ENCODE measurements at places on chromosomes 1 and 21.

- DNase-seq = no peak
Measured at GRCh38 chr1:18828224-18828623, 31.2 kb downstream of the TAS1R2 start.

- DNase-seq = no peak
Measured at GRCh38 chr1:37158113-37158749, 123.9 kb upstream of the GRIK3 start.

GRCh38 chr1:163022129-163022528 lies 47.0 kb upstream of the RGS4 start:
- DNase-seq = no peak

DNA sequence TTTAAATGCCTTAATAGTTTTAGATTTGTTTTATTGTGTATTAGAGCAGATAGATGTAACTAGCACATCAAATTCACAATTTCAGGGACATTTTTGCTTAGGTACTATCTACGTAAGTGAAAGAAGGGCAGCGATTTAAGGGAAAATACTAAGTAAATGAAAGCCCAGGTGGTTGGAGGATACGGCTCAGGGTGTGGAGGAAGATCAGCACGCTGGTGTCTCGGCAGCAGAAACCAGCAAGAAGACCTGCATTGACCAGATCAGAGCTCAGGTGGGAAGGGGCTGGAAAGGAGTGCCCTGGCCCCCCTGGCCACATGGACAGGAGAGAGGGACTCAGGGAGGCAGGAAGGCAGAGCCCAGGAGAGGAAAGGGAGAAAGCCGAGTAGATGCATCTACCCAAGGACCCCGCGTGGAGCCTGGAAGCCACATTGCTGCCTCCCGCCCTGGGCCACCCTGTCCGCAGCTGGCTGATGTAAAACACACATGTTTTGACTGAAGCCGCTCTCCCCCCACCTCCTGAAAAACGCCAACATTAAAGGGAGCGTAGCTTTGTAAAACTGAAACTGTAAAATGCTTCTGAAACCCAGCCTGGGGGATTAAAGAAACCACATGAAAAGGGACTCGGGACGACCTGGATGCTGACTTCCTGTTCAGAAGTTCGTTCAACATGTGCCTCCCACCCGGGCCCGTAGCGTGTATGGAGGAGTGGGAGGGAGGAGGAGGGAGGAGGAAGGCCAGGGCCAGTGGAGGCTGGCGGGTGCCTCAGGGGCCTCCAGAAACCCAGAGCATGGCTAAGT lies 72.6 kb upstream of the TARDBP start:
- DNase-seq = peak; percentile 83

GRCh38 chr1:153380711-153381110 lies 5.3 kb upstream of the S100A12 start:
- no peak for DNase-seq

- no peak for DNase-seq
Measured at GRCh38 chr1:102732927-102733326, 375.4 kb downstream of the COL11A1 start.

DNA sequence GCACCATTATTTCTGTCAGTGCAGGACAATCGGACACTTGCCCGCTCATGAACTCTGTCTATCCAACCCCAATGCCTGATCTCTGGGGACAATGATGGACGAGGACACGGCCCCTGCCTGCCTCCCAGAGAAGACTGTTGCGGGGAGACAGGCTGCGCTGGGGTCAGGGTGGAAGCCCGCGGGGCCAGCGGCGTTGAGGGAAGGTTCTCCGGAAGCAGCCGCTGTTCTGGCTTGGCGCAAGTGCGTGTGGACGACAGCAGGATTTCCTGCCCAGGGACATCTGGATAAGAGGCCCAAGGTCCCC lies 18.8 kb downstream of the RHBG start:
- no peak for DNase-seq

GRCh38 chr1:203993256-203993655 lies 79.7 kb upstream of the SOX13 start:
- peak; percentile 66 for DNase-seq

DNA sequence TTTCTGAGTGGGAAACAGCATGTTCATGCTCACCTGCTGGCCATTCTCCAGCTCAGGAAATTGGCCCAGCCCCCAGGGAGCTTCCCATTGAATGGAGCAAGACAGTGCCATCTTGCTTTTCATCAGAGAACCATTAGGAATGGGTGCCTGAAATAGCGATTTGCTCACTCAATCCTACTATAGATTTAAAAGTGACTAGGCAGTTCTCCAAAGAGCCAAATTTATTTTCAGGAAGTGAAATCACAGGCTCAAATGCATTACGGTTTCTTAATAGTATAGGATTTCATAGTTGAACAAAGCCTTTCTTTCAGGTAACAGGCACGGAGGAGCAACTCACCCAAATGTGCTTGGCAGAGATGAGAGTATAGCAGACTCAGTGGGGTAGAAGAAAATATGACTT lies 272.1 kb downstream of the GRIK1 start:
- no peak for DNase-seq

DNA sequence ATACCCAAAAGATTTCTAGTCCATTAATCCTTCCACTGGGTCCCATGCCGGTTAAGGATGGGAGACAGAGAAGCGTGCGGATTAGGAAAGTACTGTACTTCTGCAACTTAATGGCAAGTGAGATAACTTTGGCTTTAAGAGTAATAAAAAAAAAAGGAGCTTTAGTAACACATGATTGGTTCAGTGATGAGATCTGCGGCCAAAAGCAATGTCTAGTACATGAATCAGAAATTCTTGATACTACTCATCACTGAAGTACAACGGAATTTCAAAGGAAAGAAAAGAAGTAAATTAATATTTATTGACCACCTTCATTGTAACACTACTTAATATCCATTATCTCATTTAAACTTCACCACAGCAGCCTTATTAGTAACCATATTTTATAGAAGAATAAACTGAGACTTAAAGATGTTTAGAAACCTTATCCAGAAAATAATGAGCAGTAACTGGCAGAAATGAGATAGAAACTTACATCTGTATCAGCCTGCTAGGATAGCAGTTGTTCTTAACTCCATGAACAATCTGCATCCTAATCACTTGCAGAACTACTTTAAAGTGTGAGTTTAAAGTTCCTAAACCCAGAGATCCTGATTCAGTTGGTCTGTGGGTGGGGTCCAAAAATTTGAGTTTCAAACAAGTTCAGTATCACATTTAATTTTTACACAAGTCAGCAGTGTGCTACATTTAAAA lies 14.1 kb upstream of the NUF2 start:
- DNase-seq = no peak

- no peak for DNase-seq
Measured at GRCh38 chr21:36889401-36889800, 77.1 kb downstream of the HLCS start.

DNA sequence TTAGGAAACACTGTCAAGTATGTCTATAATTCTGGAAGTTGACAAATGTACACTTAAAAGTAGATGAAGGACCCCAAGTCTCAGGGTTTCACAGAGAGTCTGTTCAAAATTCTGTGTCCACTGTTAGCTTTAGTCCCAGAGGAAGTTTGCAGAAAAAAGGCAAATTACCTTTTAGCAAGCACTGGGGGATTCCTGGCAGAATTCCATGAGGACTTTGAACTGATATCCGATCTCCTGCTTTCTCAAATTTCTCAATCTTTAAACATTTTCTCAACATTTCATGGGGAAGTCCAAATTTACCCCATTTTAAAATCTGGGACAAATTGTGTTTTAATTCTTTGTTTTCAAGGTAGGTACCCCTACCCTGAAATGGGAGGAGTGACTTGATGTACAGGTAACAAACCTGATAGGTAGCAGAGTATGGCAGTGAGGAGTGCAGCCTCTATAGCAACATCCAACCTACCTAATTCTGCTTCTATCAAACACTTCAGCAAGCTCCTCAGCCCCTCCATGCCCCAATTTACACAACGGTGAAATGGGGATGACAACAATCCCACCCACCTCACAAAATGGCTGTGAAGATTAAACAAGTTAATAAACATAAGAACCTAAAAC lies 344.9 kb downstream of the OMA1 start:
- DNase-seq = no peak

GRCh38 chr1:11414926-11415538 lies 63.9 kb upstream of the DISP3 start:
- no peak for DNase-seq

GRCh38 chr1:156775799-156776198 lies 8.5 kb downstream of the PRCC start:
- DNase-seq = no peak

- DNase-seq = no peak
Measured at GRCh38 chr1:77039111-77039510, 171.8 kb downstream of the ST6GALNAC5 start.

GRCh38 chr1:87760155-87760554 lies 431.5 kb downstream of the LMO4 start:
- no peak for DNase-seq

DNA sequence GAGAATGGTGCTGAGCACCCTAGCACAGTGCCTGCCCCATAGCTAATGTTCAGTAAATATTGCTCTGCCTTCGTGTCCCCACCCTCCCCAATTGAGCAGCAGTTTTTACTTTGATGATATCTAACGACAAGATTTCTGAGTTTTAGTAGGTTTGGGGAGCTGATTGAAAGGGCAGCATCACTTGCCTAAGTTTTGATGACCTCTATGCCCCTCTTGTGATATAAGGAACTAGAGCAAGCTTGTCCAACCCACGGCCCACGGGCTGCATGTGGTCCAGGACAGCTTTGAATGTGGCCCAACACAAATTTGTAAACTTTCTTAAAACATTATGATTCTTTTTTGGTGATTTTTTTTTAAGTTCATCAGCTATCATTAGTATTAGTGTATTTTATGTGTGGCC lies 1.6 kb downstream of the CNIH4 start:
- DNase-seq = no peak

GRCh38 chr1:224329842-224330753 lies at the start of gene NVL:
TSS of gene NVL (minus strand) at chr1:224330172. CDS start at chr1:224330127, 45 bp downstream.
- DNase-seq = peak; percentile 95

GRCh38 chr1:165330483-165330882 lies 26.0 kb downstream of the LMX1A start:
- no peak for DNase-seq

DNA sequence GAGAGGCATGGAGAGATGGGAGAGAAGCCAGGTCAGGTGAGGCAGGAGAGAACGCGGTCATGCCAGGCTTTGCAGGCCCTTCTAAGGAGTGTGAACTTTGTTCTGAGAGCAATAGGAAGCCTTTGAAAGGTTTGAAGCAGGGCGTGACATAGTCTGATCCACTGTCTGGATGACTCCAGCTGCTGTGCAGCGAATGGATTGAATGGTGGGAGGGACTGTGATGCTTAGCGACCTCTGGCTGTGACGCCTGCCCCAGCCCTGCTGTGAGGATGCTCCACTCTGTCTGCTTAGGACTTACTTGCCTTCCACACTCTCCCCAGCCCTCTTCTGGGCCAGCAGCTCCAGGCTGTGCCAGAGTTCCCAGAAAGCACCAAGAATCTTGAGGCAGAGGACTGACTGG lies 41.8 kb upstream of the POU3F1 start:
- peak; percentile 30 for DNase-seq

DNA sequence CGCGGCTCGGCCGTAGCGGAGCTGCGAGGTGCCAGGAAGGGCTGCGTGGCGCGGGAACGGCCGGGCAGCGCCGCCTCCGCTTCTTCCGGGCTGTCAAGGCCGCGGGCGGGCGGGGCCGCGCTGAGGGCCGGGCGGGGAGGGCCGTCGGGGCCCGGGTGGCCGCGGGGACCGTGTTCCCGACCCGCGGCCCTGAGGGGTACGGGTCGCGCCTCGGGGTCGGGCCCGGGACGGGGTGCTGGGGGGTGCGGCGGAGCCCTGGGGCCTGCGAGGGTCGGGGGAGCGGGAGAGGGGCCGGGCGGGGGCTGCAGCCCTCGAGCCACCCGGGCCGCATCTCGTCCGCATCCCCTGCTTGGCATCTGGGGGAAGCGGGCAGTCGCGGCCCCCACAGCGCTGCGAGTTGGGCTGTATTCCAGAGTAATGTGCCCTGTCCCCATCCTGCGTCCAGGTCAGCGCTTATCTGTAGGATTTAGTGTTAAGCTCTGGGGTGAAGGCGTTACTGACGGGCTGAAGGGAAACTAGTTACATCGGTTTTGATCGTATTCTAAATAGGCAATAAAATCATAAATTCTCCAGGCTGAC lies 379 bp downstream of the RER1 start:
- no peak for DNase-seq

DNA sequence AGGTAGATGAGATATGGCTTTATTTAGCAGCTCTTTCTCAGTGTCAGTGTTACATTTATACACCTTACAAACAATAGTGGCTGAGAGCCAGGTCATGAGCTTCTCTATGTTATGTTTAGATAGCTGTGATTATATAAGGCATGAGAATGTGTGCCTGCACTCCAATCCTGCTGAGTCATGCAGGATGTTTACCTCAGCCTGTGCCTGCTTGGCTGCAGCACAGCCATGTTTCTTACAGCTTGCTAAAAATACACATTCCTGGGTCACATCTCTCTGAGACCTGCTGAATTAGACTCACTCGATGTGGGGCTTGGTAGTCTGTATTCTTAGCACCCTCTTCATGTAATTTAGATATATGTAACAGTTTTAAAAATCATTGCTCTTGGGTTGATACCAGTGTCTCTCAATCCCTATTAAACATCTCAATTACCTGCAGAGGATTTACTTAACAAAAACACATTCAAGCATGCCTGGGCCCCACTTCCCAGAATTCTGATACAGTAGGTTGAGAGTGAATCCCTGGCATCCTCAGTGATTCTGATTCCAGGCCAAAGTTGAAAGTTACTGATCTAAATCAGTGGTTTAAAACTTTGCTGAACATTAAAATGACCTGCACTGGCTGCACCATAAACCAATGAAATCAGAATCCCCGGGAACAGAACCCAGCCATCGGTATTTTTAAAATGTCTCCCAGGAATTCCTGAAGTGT lies 107.5 kb downstream of the GDAP2 start:
- no peak for DNase-seq

DNA sequence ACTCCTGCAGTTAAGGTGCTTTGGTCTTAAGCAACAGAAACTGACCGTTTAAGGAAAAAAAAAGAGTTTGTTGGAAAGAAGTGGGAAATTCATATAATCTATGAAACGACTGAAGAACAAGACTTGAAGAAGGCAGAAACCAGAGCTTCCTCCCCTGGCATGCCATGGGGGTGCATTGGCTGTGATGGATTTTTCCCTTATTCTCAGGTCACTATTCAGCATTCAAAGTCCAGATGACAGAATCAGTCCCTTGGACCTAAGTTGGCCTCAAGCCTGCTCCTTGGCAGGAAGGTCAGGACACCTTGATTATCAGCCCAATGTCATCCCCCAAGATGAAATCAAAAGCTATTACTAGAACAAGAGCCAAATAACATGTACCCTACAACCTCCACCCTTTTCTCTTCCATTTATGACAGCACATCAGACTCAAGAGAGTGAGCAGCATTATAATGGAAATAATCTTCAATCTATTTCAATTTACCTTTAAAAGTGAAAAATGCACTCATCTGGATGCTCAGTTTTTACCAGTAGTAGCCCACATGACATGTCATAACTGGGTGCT lies 15.8 kb upstream of the TMEM9 start:
- no peak for DNase-seq

- DNase-seq = no peak
Measured at GRCh38 chr21:15275615-15276235, 210.9 kb upstream of the NRIP1 start.

GRCh38 chr21:39681845-39682244 lies 63.1 kb upstream of the IGSF5 start:
- no peak for DNase-seq
